NCI-H2171 treated with DMSO at 0.1 percent for 48 hours (cell line): ENCODE measurements at places on chromosomes 7 and 10.

GRCh38 chr7:157597562-157597961 is 260.8 kb downstream of the DNAJB6 start:
- no peak for DNase-seq

- DNase-seq: no peak
Observed at GRCh38 chr10:17580885-17581284, 36.3 kb downstream of the HACD1 start.

- DNase-seq: no peak
Observed at GRCh38 chr7:8022628-8023027, 54.0 kb downstream of the GLCCI1 start.

GRCh38 chr7:133510326-133511055 is 257.6 kb downstream of the EXOC4 start:
- DNase-seq: no peak

- peak; percentile 77 for DNase-seq
Observed at GRCh38 chr10:78047314-78047891, 13.7 kb downstream of the RPS24 start.

GRCh38 chr10:70673043-70673928 is 980 bp downstream of the ADAMTS14 start:
- peak; percentile 14 for DNase-seq

DNA sequence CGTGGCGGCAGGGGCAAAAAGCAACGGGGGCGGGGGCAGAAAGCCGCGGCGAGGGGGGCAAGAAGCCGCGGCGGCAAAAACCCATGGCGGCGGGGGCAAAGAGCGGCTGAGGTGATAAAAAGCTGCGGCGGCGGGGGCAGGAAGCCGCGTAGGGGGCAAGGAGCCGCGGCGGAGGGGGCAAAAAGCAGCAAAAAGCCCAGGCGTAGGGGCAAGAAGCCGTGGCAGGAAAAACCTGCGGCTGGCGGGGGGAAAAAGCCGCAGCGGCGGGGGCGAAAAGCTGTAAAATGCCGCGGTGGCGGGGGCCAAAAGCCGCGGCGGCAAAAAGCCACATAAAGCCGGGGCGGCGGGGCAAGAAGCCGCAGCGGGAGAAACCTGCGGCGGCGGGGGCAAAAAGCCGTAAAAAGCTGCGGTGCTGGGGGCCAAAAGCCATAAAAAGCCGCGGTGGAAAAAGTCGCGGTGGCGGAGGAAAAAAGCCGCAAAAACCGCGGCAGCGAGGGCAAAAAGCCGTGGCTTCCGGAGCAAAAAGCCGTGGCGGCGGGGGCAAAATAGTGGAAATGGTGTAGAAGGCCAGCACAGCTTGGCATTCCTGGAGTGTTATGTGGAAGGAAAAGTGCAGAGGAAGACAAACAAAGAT is 487.8 kb downstream of the ZNF33B start:
- DNase-seq: no peak

DNA sequence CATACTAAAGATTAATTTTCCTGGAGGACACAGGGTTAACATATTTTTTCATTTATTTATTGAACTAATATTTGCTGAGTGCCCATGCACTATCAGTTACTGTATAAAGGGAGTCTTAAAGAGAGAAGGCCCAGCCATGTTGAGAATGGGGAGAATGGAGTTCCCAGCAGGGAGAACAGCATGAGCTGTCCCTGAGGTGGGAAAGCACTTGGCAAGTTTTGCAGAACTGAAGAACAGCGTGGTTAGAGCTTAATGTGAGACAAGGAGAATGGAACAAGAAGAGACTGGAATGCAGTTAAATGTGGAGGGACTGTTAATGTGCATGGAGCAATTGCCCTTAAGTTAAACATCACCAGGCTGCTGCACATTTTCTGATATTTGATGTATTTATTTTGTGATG is 435.4 kb downstream of the SUGCT start:
- DNase-seq: no peak

GRCh38 chr7:12759151-12759550 is 71.7 kb downstream of the ARL4A start:
- DNase-seq: no peak

- no peak for DNase-seq
Observed at GRCh38 chr10:121002586-121003205, 151.5 kb downstream of the WDR11 start.

GRCh38 chr7:54813398-54813797 is 54.4 kb upstream of the SEC61G start:
- DNase-seq: no peak

DNA sequence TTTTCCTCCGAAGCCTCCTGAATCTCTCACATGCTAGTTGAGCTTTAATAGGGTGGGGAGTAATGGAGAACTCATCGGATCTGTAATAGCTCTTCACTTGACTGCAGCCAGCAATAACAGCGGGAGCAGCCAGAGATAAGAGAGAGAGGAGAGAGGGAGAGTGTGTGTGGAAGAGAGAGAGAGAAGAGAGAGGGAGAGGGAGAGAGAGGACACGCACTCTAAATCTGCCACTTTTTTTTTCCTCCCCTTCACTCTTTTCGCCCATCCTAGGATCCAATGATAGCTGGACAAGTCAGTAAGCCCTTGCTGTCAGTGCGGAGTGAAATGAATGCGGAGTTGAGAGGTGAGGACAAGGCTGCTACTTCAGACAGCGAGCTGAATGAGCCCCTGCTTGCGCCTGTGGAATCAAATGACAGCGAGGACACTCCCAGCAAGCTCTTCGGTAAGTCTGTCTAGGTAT is 107.9 kb downstream of the POU6F2 start:
- DNase-seq: peak; percentile 97

- no peak for DNase-seq
Observed at GRCh38 chr10:125882596-125882995, 1.5 kb upstream of the DHX32 start.

DNA sequence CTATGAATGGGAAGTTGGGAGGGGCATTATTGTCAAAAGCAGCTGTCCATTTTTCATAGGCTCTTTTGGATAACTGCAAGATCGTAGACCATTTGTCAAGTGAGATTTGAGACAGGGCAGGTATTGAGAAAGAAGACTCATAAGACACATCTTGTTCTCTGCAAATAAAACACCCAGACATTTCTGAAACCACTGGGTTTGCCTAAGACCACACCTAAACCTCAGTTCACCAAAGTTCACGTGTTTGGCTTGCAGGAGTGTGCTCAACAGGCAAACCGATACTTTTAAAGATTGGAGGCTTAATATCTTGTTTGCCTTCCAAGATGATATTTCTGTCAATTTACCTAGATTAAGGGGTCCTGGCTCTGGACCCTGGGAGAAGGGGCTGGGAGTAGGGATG is 628.4 kb downstream of the CALN1 start:
- DNase-seq: no peak

DNA sequence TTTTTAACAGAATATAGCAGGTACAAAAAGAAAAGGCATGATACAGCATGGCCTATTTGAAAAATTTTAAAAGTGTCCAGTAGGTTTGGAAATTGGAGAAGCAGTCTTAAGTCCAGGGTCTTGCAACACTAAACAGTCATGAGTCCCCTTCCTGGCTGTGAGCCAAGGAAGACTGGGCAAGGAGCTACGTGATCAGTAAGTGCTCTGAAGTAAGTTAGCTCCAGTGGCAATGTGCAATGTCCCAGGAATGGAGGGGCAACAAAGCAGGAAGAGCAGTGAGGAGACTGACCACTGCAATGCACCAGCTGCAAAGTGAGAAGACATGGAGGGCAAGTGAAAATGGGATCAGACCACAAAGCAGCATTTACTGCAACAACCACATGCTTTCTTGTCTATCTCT is 72.9 kb upstream of the GRID1 start:
- DNase-seq: no peak

DNA sequence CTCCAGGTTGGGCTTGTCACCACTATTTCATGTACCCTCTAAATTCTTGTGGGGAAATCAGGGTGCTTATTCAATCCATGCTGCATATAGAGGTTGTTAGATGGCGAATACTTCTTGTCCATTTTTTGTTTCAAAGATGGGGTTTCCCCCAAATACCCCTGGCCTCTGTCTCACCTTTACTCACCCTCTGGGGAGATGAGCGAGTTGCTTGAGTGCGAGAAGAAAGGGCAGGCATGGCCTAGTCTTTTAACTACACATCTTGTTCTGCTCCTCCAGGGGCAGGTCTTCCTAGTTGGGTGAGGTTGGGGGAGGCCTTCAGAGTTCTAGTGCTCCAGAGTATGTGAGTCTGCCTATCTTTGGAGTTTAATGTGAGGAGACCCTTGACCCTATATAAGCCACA is 46.2 kb downstream of the HHEX start:
- no peak for DNase-seq

DNA sequence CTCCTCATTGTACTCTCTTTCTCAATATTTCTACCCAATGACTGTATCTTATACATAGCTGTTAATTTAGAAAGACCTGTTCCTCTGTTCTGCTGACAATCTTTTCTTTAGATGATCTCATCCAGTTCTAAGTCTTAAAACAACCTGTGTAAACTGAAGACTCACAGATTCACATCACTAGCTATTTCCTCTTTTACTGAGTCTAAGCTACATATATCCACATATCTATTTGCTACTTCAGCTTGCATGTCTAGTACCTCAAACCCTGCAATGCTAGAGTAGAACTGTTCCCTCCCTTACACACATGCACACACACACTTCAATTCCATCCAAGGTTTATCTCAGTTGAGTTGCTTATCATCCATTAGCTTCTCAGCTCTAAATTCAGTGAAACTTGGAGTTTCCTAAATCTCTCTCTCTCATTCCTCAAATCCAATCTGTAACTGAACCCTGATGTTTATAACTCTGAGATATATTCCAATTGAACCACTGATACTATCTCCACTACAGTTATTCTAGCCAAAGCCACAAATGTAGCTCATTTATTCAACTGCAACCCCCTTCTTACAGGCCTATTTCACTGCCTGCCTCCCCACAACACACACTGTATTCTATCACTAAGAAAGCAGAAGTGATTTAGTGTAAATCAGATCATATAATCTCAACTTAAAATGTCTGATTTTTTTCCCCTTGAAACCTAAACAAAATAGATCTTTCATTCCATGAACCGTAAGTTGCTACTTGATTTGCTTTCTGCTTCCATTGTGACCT is 1036.8 kb upstream of the POT1 start:
- no peak for DNase-seq

DNA sequence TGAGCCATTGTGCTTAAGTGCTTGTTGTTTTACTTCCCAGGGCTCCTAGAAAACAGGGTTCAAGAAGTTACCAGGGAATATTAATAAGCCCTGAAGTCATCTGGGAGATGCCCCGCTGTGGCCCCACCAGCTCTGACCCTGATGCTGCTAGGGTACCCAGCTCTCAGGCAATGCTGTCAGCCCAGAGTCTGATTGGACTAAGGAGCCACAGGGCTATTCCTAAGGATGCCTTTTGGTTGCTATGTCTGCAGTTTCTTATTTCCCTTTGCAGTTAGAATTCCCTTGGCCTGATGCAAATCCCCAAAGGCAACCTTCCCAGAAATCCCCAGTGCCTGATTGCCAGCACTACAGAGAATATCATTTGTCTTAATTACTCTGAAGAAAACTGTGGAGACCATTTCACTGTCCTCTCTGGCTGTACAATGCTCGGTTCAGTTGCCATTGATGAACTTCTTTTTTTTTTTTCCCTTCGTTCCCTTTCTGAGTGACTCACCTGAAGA is 236.7 kb upstream of the KMT2E start:
- no peak for DNase-seq

DNA sequence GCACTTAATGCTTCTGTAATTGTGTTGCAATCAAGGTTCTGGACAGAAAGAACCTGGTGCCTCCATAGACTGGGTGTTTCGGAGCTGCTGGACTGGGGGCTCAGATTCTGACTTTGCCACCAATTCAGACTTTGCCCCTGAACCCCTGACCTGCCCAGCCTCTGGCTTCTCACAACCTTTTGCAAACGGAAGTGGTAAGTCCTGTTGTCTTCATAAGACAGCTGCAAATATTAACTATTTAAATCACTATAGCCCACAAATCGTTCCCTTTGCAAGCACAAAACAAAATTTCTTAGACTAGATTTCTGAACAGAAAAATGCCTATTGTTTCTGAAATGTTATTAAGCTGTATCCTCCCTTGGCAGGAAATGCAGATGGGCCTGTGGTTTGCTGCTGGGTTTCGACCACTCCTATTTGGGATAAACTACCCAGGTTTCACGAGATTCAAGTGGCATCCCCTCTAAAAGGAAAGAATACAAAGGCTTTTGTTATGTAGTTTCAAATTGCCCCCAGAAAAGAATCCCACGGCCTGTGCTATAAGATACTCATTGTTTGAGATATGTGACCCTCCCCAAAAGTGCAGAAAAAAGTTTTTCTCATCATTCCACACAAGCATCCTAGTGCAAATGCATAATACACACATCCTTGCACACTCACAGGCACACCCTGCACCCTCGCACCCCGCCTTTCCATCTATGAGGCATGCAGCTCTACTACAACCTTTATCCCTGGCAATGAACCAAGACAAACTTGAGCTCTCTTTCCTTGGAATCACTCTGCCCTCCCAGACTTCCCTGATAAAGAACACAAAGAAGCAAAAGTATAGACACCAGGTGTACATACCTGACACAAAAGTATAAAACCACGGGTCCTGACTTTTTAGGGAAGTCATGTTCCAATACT is 209.1 kb downstream of the PRPF18 start:
- no peak for DNase-seq

GRCh38 chr7:39721345-39721744 is 98.0 kb downstream of the RALA start:
- DNase-seq: no peak

DNA sequence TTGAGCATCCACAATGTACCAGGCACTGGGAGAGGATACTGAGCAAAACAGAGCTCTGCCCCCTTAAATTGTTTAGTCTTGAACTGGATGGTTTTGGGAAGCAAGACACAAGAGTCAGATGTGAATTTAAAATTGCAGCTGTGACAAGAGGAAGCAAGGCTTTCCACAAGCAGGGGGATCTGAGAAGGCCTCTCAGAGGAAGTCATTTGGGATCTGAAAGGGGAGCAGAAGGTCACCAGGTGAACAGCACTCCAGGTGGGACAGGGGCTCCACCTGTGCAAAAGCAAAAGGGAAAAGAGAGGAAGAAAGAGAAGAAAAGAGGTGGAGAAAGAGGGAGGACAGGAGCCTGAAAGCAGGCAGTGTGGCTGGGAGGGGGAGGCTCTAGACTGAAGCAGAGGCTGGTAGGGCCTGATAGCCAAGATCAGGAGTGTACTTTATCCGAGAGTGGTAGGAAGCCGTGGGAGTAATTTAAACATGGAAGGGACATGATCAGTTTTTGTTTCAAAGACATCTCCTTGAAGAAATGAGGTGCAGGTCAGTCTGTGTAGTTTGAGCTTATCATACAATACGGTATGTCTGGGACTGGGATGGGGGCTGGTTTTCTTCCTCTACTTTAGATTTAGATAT is 76.1 kb upstream of the DUSP5 start:
- no peak for DNase-seq

DNA sequence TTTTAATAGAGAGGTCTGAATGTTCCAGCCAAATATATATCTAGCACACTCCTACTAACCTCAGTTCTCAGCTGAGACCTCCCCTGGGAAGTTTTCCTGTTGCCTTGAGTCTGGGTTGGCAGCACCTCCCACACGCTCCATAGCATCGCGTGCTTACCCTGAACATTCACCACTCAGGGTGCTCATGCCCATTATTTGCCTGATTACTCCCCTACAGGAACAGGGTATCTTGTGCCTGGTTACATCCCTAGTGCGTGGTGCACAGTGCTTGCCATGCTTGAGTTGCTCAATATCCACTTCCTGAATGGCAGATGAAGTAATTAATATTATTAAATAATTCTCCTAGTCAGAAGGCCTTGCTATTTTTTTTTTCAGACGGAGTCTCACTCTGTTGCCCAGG is 269.9 kb upstream of the IMMP2L start:
- DNase-seq: no peak
